ENCODE measurements at places on chromosomes 5 and 9. TPM values are rescaled to one million over a fixed set of nuclear protein-coding genes. Genes with fewer than 3 reads are reported as not detected.

- DNase-seq = no peak
Measured at GRCh38 chr5:79687889-79688288, 1.7 kb upstream of the CMYA5 start.

DNA sequence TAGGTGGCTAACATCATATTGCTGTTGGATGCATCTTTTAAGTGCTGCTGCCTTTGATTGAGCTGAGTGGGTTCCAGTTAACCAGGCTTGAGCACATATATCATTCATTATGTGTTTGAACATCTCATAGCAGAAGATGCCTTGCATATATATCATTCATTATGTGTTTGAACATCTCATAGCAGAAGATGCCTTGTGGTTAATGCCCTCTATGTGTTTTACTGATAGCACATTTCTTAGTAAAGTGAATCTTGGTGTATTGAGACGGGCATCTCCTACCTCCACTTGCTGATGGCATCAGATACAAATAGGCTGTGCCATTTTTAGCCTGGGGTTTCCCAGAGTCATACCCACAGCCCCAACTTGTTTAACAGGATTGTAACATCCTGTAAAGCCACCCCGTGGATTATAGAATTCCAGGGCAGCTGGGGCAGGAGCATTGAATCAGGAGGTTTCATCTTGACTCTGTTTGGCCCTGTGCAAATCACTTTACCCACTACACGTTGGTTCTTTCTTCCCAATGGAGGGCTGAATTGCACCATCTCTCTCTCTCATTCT is 26.5 kb downstream of the MTAP start:
- no peak for DNase-seq

- no peak for DNase-seq
Measured at GRCh38 chr5:9439531-9440292, 106.2 kb downstream of the SEMA5A start.

- DNase-seq = no peak
Measured at GRCh38 chr5:115452083-115452482, 92.5 kb downstream of the FEM1C start.

OR1Q1 gene
- total RNA-seq = not detected

DNA sequence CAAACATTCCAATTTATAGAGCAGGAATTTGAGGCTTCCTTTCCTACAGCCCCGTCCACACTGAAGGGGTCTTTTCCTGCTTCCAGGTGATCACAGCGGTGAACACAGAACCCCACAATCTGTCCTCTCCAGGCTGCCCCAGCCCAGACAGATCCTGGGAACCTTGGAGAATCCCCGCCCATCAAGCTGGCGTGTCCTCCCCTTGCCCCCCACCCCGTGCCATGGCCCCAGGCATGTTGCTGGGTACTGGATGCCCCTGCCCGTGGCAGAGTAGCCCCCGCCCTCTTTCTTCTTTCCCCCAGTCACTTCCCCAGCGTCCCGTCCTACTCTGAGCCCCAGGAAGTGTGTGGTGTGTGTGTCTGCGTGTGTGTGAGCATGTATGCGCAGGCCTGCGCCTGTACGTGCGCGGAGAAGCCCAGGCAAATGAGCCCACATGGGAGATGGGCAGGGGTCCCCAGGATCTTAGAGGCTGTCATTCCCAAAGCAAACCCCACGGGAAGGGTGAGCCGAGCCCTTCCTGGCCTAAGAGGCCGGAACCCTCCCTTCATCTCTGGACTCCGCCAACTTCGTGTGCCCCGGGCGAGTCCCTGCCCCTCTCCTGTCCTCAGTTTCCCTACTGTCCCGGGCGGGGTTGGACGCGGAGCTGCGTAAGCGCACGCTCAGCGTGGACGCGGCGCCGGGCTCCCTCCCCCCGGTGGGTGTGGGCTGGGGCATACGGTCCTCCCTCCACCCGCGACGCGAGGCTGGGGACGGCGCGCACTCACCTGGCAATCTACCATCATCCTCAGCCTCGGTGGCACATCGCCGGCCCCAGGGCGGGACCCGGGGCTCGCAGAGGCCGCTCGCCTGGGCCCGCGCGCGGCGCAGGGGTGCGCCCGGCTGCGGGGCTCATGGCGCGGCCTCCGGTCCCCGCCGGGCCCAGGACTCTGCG is 15.2 kb downstream of the GBGT1 start:
- no peak for DNase-seq

DNA sequence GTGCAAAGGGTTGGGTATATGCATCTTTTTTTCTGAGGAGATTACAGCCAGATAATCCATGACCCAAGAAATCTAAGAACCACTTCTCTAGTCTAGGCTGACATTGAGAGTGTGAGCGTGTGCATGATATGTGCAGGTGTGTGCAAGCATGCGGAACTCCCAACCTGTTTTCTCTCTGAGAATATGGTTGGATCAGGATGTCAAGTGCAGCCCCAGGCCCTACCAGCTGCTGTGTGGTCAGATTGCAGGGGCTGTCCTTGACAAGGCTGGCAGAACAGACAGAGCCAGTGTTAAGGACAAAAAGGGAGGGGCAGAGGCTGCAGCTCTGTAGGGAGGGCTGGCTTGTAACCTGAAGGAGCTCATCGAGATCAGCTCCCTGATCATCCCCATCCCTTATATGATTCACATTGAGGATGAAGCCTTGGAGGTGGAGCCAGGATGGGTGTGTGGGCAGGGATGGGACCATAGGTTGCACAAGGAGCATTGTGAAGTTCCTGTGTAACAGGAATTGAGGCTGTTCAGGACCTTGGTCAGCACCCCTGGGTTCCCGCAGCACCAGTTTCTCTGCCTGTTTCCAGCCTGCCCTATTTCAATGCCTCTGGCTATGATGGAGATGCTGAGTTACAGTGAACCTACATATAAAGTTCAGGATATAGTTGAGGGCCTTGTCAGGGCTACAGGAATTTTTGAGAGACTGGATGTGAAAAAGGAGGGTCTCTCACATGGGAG is 52.6 kb upstream of the ARAP3 start:
- DNase-seq = no peak

- DNase-seq = no peak
Measured at GRCh38 chr5:122607818-122608217, 167.1 kb upstream of the SNX2 start.

- DNase-seq = no peak
Measured at GRCh38 chr5:68369023-68369359, 153.4 kb downstream of the PIK3R1 start.
